ENCODE measurements at places on chromosomes 11 and 22. TPM values are rescaled to one million over a fixed set of nuclear protein-coding genes. Genes with fewer than 3 reads are reported as not detected.

The SPI1 gene
- not detected for total RNA-seq

The PLAAT4 gene
- total RNA-seq = 3.7 TPM

The MIAT gene
- total RNA-seq = 0.73 TPM

The GP1BB gene
- total RNA-seq = under 0.01 TPM

The MISFA gene
- 0.36 TPM for total RNA-seq

The MOB2 gene
- 25.1 TPM for total RNA-seq

The UBQLN3 gene
- total RNA-seq = not detected

The SLC6A5 gene
- not detected for total RNA-seq

The PDGFD gene
- 2.1 TPM for total RNA-seq

The CBX7 gene
- 2.0 TPM for total RNA-seq

The CDC42BPG gene
- total RNA-seq = 0.36 TPM

The OTOG gene
- total RNA-seq = not detected

The PTPN5 gene
- not detected for total RNA-seq

The TUB gene
- total RNA-seq = 22.2 TPM

The UPK3A gene
- not detected for total RNA-seq

The ACTN3 gene
- not detected for total RNA-seq

The GTSE1 gene
- 25.0 TPM for total RNA-seq

The MUC5AC gene
- total RNA-seq = not detected

The PARVB gene
- 153 TPM for total RNA-seq

The PDGFB gene
- total RNA-seq = not detected

The ART1 gene
- total RNA-seq = not detected

The CRYBA4 gene
- not detected for total RNA-seq

The KCNQ1 gene
- not detected for total RNA-seq

The NXPE4 gene
- not detected for total RNA-seq

The SMTNL1 gene
- total RNA-seq = not detected

The CD3E gene
- not detected for total RNA-seq

The CHRM1 gene
- 0.36 TPM for total RNA-seq

The ST14 gene
- total RNA-seq = not detected

The TRPM5 gene
- total RNA-seq = not detected

The RAC2 gene
- total RNA-seq = 2.2 TPM

The PRSS23 gene
- 68.3 TPM for total RNA-seq

The ZBTB3 gene
- 6.3 TPM for total RNA-seq
